ENCODE measurements at places on chromosomes 13 and 19.

DNA sequence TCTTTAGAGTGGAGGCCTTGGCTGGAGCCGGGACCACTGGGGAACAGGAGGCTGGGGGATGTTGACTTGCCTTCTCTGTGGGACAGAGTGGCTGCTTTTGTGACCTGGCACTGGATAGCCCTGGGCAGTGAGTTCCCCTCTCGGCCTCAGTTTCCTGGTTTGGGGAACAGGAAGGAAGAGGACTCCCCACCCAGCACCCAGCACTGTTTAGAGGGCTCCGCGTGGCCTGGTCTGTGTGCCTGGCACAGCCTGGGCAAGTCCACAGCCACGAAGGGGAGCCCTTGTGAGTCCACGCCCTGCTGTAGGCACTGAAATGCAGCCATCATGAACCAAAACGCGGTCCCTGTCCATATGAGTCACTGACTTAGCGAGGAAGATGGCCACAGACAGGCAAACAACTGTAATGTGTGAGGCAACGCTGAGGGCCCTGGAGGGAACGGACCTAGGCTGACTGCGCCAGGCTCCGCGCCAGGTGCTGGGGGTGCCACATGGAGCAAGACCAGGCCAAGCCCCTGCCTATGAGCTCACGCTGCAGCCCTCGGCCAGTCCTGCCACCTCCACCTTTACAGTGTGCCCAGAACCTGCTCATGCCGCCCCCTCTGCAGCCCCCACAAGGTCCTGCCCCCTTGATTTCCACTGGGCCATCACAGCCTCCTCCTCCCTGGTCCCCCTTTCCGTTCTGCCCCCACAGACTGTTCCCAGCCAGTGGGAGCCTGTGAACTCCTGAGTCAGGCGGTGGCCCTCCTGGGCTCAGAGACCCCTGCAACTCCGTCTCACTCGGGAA is 35.5 kb downstream of the PAK4 start:
- no peak for DNase-seq

DNA sequence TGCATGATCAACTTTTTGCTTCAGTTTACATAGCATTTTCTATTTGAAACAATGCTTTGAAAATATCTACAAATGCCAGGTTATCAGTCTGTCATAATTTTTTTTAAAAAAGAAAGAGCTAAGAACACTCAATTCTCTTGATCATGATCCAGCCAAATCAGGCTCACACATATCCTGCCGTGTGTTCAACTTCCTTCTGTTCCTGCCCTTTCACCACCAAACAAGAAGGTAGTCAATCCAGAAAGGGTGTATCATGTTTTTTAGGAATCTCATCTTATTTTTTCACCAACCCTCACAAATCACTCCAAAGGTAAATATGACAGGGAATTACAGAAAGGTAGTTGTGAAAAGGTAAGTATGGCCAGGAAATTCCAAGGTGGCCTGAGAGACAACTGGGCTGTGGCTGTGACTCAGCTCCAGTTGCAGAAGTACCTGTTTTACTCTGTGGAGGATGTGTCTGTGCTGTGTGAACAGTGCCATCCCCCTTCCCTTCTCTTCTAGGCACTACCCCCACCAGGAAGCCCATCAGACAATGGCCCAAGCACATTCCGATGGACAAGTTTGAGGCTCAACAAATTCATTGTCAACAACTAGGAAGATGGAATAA is 138.8 kb upstream of the GJB6 start:
- no peak for DNase-seq

DNA sequence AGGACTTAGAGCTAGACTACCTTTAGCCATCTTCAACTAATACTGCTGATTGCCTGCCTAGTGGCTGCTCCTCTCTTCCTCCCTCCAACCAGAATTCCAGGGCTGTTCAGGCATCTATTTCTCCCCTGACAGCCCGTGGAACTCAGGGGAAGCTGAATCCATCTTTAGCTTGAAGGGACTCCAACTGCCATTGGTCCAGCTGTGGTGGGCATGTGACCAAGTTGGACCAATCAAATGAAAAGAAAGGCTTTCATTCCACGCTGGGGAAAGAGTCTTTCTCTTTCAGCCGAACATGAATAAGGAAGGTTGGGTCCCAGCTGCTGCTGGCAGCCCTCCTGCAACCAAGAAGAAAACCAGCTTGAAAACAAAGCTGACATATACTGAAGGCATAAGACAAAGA is 168.5 kb upstream of the OBI1 start:
- DNase-seq = no peak

DNA sequence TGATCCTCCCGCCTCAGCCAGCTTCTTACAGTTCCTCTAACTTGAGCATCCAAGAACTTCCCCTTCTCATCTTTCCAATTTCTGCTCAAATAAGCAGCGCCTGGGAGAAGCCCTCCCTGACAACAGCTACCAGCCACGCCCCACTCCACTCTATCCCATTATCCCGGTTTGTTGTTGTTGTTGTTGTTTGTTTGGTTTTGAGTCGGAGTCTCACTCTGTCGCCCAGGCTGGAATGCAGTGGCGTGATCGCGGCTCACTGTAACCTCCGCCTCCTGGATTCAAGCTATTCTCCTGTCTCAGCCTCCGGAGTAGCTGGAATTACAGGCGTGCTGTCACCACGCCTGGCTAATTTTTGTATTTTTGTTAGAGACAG is 822 bp upstream of the PTPRS start:
- no peak for DNase-seq

- DNase-seq = no peak
Measured at GRCh38 chr19:48989701-48990291, 3.3 kb downstream of the GYS1 start.

GRCh38 chr19:31342926-31343325 is 6.3 kb downstream of the TSHZ3 start:
- no peak for DNase-seq

DNA sequence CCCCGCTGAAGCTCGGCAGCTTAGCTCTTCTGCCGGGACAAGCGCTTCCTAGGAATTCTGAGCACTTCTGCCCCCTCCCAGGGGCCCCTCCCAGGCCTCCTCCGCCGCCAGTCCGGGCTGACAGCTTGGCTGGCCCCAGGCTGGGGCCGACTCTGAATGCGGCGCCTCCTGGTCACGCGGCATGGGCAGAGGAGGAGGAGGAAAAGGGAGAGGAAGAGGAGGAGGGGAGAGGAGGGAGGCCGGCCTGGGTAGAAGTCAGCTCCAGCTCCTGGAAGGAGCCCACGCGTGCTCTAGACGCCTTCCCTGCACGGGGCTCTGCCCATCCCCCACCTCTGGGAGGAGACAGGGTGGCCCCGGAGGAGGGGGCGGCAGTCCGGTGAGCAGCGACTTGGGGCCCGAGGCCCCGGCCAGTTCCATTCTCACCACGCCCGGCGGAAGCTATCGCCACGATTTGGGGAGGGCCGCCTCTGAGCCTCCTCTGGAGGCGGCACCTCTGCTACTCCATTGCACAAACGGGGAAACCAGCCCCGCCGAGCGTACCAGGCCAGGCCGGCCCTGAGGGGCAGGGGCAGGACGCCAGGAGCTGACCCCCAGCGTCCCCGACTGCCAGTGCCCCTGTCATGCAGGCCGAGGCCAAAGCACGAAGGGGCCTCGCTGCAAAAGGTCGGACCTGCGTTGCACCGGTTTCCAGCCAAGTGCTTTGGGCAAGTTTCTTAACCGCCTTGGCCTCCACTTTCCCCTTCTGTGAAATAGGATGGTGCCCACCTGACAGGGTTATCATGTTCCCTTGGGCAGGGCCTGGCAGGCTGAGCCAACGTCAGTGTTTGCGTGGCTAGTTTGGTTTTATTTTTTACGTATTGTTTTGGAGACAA is 31.6 kb downstream of the CCNE1 start:
- DNase-seq = no peak

- DNase-seq = no peak
Measured at GRCh38 chr13:56975647-56976046, 165.1 kb upstream of the PRR20A start.

- no peak for DNase-seq
Measured at GRCh38 chr13:24500977-24501376, 11.6 kb downstream of the PARP4 start.

DNA sequence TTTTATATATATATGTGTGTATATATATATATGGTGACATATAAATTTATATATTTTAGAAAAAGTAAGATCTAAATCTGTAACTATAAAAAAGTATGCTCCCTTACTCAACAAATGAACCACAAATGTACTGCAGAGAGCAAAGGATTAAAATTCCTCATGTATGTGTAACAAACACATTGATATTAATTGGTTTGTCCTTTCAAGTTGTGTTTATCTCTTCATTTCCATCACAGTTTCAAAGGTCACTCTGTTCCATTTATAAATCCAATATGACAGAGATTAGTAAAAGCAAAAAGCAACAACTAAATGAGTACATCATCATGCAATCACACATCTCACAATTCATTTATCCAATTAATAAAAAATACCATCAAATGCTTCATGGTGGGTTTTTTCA is 247.9 kb downstream of the DACH1 start:
- no peak for DNase-seq

DNA sequence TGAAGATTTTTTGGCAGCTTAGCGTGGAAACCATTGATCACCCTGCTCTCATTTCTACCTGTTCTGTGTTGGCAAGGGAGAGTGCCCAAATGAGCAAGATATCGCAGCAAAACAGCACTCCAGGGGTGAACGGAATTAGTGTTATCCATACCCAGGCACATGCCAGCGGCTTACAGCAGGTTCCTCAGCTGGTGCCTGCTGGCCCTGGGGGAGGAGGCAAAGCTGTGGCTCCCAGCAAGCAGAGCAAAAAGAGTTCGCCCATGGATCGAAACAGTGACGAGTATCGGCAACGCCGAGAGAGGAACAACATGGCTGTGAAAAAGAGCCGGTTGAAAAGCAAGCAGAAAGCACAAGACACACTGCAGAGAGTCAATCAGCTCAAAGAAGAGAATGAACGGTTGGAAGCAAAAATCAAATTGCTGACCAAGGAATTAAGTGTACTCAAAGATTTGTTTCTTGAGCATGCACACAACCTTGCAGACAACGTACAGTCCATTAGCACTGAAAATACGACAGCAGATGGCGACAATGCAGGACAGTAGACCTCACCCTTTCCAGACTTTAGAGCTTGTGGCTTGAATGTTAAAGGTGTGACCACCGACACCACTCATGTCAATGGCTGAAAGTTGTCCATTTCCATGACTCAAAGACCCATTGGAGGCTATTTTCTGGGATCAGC is 5.8 kb downstream of the CEBPG start:
- DNase-seq = no peak

GRCh38 chr13:90443268-90443667 is 904.2 kb upstream of the MIR17HG start:
- no peak for DNase-seq

GRCh38 chr19:9910625-9911024 is 25.7 kb downstream of the OLFM2 start:
- no peak for DNase-seq

DNA sequence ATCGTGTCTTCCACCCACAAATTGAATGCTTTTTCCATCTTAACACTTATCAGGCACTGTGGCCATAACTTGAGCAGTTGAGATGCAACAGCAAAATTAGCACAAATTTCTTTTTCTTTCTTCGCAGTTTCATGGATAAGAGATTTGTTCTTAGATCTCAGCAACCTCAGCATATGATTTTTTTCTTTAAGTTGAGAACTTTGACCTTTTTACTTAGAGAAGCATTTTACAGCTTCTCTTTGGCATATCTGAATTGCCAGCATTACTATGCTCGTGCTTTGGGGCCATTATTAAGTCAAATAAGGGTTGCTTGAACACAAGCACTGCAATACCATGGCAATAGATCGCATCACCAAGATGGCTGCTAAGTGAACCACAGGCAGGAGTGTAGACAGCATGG is 16.1 kb downstream of the USPL1 start:
- DNase-seq = no peak

DNA sequence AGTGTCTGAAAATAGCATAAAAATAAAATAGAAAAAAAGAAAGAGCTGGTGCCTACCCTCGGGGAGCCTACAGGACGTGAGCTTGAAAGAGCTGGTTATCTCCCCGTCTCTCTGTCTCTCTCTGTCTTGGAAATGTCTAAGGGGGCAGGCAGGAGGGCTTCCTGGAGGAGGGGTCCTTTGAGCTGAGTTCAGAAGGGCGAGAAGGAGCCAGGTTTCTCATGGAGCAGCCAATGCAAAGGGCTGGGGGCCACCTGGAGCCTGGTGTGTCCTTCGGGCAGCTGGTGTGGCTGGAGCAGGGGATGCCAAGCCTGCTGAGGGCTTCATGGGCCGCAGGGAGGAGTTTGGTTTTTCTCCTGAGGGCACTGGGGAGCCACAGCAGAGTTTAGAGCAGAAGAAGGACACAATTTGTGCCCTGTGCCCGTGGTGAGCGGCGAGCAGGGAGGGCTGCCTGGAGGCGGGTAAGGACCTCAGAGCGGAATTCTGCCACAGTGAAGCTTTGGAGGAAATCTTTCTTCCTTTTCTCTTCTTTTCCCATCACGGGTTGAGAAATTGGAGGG is 38.7 kb downstream of the EFNA2 start:
- DNase-seq = no peak

DNA sequence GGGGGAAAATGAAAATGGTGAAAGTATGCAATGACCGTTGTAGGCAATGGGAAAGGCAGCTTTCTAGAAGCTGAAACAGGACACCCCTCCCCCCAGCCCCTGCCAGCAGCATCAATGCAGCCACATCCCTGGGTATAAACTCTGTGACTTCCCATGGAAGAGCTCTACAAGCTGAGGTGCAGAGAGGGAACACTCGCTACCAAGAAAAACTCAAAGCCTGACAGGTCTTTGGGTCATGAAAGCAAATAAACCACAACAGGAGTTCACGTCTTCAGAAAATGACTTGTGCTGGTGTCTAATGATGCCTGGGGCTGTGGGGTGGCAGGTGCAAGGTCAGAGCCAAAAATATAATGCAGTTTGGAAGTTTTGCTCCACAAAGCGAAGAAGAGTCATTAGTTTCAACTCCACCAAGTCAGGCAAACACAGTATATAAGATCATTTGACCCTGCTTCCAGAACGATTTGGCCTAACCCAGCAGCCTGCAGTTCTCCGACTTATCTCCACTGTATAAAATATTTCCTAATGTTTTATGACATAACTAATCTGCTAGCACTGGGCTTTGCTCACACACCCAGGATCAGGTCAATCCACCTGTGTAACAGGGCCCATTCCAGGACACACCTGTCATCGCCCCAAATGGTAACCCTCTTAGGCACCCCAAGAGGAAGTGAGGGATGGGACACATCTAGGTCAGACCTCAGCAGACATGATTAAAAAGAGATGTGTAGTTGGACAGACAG is 102.1 kb downstream of the IRS2 start:
- DNase-seq = no peak

DNA sequence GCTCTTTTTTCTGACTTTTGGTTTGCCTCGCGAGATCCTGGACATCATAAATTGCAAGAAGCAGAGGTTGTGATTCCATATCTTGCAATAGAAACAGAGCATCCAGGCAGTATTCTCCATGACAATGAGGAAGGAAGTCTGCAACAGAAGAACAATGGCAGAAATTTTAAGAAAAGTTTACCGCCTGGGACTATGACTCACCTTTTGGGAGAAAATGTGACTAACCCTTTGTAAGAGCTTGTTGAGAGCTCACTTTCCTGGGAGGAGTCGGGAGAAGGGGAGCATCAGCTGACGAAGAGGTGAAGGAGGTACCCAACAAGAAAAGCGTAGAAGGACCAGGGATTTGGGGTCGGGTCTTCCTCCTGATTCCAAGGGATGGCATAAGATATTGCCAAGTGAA is 34.3 kb upstream of the TNFSF11 start:
- no peak for DNase-seq
